Cerebellar cortex (tissue), 1 donor: ENCODE measurements at places on chromosomes 12 and 14.

- DNase-seq, result peak; percentile 82
Observed at GRCh38 chr12:92784797-92785562, 82.2 kb downstream of the PLEKHG7 start.

DNA sequence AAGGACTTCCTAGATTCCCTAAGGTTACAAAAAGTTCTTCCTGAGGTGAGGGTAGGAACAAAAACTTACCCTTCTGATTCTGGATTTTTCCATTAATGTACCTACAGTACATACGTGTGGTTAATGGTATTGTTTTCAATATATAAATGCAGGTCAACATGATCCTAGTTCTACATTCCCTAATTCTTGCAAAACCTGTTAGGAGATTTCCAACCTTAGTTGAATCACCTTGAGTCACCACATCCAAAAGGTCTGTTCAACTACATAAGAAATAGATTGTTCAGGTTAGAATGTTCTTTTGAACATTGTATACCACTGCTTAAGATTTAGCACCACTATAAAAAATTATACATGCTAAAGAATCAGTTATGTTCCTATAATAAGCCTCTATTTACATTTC, 118.9 kb downstream of the GARIN6 start:
- DNase-seq, result no peak

DNA sequence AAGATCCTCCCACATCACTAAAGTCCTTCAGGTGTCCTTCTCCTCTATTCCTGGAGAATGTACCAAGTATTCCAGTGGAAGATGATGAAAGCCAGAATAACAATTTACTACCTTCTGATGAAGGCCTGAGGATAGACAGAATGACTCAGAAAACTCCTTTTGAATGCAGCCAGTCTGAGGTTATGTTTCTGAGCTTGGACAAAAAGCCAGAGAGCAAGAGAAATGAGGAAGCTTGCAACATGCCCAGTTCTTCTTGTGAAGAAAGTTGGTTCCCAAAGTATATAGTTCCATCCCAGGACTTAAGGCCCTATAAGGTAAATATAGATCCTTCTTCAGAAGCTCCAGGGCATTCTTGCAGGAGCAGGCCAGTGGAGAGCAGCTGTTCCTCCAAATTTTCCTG, 54.6 kb upstream of the HELB start:
- DNase-seq, result no peak

DNA sequence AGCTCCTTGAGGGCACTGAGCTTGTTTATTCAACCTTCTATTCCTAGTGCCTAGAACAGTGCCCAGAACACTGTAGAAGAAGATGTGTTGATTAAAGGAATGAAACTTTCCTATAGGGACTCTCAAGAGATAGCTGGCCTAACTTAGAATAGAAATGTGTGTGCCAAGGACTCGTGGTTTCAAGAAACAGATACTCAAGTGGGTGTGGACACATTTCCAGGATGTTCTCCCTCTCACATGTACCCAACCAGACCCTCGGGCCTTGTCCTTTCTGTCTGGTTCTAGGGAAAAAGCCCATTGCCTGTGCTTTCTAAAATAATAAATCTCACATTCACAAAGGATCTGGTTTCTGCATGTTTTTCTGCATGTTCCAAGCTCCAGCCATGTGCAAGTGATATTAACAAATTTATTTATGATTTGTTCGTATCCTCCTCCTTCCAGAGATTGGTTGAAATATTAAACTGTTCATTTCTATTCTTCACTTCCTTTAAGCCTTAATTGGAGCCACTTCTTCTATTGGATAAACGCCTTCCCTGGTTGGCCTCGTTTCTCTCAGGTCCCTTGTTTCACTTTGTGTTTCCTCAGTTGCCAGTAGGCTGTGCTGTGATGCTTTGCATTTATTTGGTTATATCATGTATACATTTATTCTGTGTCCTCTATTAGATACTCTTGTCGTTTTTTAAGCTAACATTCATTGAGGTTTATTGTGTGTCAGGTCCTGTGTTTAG, 89.8 kb downstream of the CRADD start:
- peak; percentile 21 for DNase-seq

GRCh38 chr12:92493816-92494215, 209.0 kb upstream of the PLEKHG7 start:
- DNase-seq, result no peak
